ENCODE measurements at places on chromosomes 13 and 19.

DNA sequence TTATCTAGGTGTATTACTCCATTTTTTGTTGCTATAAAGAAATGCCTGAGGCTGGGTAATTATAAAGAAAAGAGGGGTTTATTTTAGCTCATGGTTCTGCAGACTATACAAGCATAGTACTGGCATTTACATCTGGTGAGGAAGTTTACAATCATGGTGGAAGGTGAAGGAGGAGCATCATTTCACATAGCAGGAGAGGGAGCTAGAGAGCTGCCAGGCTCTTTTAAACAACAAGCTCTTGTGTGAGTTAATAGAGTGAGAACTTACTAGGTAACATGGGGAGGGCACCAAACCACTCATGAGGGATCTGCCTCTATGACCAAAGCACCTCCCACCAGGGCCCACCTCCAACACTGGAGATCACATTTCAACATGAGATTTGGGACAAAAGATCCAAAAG is 221.7 kb upstream of the GPC6 start:
- no peak for DNase-seq

GRCh38 chr13:95236774-95237173 is 64.5 kb downstream of the ABCC4 start:
- no peak for DNase-seq

DNA sequence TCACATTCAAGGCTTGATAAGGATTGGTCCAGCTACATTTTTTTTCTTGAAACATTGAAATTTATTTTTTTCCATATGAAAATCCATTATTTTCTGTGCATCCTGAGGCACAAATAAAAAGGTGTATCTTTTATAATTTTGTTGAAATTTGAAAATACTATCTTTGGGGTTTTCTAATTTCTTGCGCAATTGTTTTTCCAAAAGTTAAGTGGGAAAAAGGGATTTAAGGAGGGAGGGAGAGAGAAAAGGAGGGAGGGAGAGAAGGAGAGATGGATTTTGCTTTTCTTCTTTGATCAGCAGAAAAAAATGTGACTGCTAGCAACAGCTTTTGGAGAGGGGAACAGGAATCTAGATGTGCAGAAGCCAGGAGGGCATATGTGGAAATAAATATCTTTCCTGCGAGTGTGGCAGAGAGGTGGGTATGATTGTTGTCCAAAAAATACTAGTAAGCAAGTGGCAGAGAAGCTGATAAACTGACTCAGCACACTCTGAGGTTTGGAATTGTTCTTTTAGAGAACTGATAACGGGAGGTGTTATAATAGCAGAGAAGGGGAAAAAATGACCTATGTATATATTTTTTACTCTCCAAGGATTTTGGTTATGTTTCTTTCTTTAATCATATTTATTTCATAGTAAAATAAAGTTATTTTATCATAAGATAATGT is 61.2 kb upstream of the EDNRB start:
- no peak for DNase-seq

DNA sequence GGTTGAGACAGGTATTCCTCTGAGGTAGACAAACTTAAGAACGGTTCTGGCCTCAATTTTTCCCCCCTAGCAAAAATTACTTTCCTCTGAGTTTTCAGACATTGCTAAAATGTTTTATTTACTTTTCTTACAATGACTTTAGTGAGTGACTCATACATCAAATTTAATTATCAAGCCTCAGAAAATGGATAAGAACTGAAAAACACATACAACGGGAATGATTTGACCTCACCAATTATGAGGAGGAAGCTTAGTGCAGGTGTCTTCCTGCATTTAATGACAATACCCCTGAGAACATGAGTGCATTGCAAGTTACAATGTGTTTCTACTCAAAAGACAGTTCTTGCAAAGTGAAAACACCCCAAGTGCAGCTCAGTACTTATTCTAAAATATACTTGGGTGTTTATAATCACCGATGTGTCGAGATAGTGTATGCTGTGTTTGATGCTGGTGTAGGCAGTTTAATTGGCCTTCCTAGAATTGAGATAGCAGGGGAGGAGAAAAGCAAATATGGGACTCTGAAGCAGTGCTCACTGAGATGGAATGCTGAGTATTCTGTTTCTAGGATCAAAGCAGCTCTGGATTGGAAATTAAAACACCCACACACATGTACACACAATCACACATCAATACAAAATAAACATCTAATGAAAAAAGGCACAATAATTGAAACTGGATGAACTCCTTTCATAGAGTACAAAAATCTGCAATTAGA is 189.5 kb upstream of the SLC10A2 start:
- no peak for DNase-seq

GRCh38 chr19:4016903-4017638 is 9.5 kb downstream of the PIAS4 start:
- no peak for DNase-seq

DNA sequence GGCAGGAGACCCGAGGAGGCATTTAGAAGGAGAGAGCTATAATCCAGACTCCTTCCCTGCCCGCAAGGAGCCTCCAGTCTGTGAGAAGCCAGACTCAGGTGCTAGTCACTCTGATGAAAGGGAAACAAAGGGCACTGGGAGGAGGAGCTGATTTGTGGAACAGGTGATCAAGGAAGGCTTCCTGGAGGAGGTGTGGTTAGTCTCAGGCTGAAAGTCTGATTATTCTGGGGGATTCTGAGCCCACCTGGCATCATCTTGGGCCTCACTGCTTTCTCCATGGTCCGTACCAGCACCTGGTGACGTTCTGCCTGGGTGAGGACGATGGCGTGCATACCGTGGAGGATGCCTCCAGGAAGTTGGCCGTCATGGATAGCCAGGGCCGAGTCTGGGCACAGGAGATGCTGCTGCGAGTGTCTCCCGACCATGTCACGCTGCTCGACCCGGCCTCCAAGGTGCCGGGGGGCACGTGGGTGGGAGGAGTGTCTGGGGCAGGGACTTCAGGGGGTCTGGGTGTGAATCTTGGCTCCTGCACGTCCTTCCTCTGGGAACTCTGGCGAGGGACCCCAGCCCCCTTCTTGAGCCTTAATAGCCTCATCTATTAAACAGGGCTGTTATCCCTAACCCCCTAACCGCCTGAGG is 3.9 kb downstream of the EPS8L1 start:
- DNase-seq = no peak

DNA sequence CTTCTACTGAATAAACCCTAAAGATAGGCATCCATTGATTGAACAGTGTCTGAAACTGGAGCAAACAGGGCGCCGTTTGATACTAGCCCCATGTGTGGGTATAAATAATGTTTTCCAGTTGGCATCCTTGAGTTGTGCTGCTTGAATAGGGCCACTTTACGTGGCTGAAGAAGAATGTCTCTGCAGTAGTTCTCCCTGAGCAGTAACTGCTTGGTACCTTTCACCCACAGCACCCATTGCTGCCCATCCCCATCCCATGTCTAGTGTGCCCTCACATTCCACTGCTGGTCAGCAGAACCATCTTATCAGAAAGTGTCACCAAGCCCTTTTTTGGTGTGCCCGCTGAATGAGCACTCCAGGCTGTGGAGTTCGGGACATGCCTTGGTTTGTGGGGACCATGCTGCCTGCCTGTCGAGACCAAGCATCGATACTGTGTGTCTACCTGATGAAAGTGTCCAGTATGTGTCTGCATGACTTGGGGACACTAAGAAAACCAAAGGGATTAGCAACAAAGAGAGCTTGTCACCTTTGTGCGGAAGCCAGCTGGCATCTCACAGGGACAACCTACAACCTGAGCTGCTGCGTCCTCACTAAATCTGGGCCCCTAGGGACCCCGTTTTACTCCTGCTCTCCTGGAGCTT is 162.0 kb downstream of the TM9SF2 start:
- no peak for DNase-seq

DNA sequence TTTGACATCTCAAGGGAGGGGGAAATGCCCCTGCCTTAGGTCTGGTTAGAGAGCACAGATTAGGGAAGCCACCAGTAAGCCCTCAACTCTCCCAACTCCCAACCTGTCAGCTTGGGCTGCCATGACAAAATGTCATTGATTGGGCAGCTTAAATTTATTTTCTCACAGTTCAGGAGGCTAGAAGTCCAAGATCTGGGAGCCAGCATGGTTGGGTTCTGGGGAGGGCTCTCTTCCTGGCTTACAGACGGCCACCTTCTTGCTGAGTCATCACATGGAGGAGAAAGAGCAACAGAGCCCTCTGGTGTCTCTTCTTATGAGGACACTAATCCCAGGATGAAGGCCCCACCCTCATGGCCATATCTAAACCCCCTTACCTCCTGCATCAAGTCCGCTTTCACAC is 24.2 kb downstream of the C19orf12 start:
- DNase-seq = peak; percentile 47

GRCh38 chr13:112056739-112057438 is 10.1 kb upstream of the SOX1 start:
- DNase-seq = no peak

GRCh38 chr13:24625870-24626849 is 54.0 kb upstream of the ATP12A start:
- DNase-seq = no peak

DNA sequence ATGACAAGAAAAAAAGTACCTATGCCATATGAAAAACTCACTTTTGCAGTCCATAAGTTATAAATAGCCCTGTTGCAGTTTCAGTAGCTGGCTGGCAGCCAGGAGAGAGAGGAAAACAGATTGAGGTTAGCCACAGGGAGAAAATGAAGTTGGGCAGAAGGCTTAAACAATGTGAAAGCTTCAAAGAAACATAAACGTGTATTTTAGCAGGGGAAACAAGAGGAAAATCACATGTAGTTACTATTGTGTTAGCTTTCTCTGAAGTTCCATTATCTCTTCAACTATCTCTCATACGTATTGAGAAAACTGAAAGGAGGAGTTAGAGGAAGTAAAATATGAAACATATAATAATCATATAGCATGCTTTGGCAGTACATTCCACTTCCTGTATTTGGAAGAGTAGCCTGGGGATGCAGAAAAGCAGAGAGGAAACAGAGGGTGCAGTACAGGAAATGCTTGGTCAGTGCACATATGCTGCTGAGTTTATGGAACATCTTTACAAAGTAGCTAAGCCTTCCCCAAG is 1551.1 kb downstream of the EFNB2 start:
- DNase-seq = no peak

- no peak for DNase-seq
Observed at GRCh38 chr19:33798681-33799111, 2.0 kb downstream of the KCTD15 start.

- no peak for DNase-seq
Observed at GRCh38 chr13:81493144-81493543, 1152.2 kb upstream of the SPRY2 start.

GRCh38 chr13:25709088-25709487 is 337.3 kb downstream of the ATP8A2 start:
- no peak for DNase-seq

- DNase-seq = no peak
Observed at GRCh38 chr13:70108356-70109105, at the start of gene KLHL1. KLHL1 (minus strand) TSS chr13:70108452; CDS start chr13:70107699, 753 bp downstream.

GRCh38 chr19:38036707-38037611 is 130.0 kb downstream of the SIPA1L3 start:
- no peak for DNase-seq
